ACHN (cell line): ENCODE measurements at places on chromosomes 1 and 21.
A peak's percentile ranks its signal among the peaks of the same experiment; 100 is the strongest.

GRCh38 chr21:33950431-33951079 is 35.0 kb upstream of the ATP5PO start:
- DNase-seq = no peak

GRCh38 chr1:92333668-92334067 is 34.8 kb downstream of the RPAP2 start:
- DNase-seq = no peak

- DNase-seq = no peak
Observed at GRCh38 chr1:116489231-116489697, 81.6 kb downstream of the CD58 start.

DNA sequence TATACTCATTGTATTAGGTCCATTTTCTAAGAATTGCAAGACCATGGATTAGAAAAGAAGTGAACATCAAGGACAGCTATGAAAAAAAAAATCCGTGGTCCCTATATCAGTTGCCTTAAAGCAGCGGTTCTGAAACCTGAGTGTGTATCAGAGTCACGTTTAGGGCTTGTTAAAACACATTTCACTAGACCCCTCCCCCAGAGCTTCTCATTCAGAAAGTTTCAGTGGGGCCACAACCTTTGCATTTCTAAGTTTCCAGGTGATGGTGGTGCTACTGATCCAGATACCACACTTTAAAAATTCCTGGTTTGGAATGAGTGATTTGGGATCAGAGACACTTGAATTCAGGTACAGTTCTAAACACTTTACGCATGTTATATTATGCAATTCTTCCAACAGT is 96.1 kb upstream of the PRMT6 start:
- DNase-seq = no peak

DNA sequence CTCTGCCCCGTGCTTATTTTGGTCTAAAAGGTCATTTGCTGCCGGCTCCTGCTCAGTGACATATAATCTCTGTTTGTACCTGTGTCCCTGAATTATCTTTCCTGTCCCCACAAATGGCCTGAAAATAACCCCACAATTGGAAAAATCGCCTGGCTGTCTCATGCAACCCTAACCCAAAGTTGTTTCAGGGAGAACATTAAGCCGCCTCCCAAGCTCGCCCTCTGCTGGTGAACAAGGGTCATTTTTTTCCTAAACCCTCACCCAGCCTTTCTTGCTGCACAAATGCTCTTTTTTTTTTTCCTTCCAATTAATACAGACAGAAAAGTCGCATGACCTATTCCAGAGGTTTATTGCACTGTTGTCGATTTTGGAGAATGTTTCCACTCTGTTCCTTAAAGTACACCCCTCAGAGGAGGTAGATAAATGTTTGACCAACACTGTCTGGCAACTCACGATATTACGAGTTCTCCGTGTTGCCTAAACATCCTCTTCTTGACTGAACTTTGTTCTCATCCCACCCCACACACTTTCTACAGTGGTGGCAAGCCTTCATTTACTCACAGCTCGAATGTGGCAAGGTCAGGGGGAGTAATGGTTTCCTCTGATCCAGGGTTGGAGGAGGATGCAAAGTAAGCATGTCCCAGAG is 148.7 kb downstream of the ZZZ3 start:
- DNase-seq = peak; percentile 56

DNA sequence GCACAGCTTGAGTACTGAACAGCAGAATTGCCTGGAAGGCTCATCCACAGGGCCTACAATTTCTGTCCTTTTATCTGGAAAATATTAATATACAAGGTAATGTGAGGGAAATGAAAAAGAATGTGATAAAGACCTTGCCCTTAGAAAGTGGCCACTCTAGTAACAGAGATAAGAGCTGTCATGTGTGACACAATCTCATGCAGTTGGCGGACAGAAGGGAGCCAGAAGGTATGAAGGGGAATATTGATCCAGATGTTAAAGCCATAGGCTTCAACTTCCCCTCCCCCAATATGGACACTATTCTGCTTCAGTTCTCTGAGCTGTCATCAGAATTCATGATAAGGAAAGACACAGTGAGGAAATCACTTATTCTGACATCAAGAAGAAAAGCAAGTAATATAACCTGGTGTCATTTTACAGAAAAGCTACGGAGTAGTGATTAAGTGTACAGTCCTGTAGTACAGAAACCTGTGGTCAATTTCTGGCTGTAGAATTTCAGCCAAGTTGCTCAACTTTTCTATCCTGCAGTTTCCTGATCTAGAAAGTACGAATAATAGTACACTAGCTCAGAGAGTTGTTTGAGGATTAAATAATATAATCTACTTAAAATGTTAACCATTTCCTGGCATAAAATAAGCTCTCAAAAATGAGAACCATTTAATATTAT is 572.1 kb downstream of the DPYD start:
- DNase-seq = no peak

DNA sequence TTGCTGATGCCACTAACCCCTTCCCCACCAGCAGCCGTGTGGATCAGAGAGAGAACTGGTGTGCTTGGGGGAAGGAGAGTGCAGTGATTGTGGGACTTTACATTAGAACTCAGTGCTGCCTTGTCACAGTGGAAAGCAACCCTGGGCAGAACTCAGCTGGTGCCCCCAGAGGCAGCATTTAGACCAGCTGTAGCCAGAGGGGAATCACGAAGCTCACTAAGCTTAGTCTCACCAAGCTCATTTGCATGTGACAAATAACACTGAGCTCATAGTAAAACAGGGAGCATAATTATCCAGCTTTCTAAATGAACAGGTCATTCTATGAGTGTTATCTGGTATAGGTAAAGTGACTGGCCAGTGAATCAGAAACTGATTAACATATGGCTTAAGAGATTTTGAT is 9.8 kb upstream of the SMAP2 start:
- DNase-seq = no peak

DNA sequence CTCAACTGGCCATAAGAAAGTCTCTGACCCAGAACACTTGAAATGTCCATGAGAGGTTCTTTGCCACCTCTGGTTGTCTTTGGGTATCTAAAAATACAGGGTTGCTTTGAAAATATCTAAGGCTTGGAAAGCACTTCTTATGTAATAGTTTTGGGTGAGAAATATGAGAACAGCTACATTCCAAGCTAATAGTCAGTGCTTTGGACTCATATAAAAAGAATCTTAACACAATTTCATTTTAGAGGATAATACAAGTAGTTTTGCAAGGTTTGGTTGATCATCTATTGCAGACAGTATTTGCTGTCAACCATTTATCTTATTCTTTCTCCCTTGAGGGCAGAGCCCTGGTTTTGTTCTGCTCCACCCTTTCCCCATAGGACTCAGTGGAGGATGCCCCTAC is 207.5 kb downstream of the KCNK2 start:
- DNase-seq = no peak

DNA sequence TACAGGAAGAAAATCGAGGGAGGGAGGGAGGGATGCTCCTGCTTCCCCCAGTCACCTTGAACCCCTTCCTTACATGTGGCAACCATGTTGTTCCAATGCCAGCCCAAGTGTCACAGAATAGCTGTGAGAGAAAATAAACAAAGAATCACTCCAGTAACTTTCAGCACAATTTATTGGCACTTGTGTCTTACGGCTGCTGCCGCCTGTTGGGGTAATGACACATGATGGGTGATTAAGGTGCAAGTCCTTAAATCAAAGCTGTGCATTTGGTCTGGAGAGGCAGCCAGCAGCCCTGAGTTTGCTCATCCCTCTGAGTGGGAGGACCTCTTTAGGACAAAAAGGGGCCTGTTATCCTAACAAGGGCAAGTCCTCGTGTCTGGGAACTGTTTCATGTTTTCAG is 377.7 kb downstream of the PCP4 start:
- DNase-seq = no peak

- no peak for DNase-seq
Observed at GRCh38 chr1:115660151-115660550, 18.4 kb downstream of the VANGL1 start.

- no peak for DNase-seq
Observed at GRCh38 chr1:172699111-172699510, 40.2 kb downstream of the FASLG start.

- DNase-seq = no peak
Observed at GRCh38 chr1:236870721-236871120, 75.6 kb downstream of the MTR start.

DNA sequence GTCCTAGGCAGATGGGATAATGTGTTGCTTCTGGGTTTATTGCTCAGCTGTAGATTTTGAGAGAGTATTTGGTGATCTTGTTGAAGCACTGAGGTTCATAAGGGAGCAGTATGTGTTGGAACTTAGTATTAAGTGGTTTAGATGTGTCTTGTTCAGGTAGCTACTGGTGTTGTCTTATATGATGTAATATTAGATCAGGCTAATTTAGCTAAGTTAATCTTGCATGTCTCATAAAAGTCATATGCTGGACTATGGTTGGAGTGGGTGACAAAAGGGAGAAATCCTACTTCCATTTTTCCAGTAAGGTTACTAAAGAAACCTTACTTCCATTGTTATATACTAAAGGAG is 196.4 kb downstream of the CLEC20A start:
- DNase-seq = no peak

DNA sequence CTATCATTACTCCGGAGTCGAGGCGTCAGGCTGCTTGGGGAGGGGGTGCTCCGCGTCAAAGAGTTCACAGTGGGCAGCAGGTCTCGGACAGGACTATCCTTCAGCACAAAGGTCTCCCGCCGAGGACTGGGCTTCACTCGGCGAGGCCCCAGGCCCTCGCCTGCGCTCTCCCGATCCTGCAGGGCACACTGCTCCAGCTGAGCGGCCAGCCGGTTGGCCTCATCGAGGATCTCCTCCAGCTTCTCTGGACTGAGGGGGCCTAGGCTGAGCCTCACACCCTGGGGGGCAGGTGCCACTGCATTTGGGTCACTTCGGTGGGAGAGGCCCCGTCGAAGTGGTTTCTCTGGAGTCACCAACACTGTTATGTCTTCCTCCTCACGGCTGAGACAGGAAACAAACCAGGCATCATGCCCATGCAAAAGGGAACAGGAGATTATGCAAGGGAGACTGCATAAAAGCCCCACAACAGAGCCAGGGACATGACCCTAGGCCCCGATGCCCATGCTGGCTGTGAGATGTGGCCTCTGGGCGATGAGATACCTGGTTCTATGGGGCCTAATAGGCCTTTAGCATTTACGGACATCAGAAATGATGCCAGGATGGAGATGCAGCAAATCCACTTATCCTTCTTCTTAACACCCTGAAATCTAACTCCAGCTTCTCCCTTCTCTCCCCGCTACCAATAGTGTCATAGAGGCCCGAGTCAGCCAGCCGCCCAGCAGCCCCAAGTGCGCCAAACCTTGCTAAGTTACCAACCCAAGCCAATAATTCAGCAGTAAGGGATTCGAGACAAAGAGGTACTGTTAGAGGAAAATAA is 1.1 kb downstream of the PSRC1 start:
- no peak for DNase-seq

- DNase-seq = no peak
Observed at GRCh38 chr1:182791281-182792179, 2.0 kb downstream of the NPL start.

- DNase-seq = peak; percentile 37
Observed at GRCh38 chr1:22978299-22978698, 5.6 kb upstream of the LACTBL1 start.

DNA sequence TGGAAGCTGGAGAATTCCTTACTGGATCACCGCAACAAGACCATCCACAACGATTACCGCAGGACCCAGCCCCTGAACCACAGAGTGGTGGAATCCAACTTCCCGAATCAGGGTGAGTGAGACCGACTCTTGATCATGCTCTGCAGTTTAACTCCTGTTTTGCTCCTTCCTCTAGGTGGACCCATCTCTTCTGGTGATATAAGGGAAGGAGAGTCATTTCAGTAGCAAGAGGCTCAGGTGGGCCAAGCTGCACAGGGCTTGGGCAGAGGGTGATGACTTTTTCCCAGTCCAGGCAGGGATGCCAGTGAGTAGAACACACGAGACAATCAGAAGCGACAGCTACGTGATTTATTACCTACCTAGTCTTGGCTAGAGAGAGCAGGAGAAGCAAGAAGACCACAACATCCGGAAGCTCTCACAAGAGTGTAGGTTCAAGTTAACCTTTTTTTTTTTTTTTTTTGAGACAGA is 25.2 kb downstream of the CA6 start:
- no peak for DNase-seq

DNA sequence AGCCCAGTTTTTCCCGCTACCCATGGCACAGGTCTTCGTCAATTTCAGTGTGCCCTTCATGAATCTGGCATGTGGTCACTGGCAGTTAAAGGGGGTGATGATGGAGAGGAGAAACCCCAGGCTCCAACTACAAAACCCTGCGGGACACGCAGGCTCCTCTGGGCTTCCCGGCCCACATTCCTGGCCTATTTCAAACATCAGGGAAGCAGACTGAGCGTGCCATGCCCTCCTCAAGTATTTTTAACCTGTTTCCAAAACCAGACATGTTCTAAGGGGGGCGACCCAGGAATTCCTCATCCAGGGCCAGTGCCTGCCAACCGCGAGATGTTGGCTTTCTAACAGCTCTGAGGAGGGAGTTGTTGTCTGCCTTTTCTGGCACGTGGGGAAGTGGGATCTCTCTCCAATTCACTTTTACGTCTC is 85.1 kb downstream of the CAPZB start:
- no peak for DNase-seq

- DNase-seq = no peak
Observed at GRCh38 chr1:193543259-193543658, 356.8 kb upstream of the B3GALT2 start.

DNA sequence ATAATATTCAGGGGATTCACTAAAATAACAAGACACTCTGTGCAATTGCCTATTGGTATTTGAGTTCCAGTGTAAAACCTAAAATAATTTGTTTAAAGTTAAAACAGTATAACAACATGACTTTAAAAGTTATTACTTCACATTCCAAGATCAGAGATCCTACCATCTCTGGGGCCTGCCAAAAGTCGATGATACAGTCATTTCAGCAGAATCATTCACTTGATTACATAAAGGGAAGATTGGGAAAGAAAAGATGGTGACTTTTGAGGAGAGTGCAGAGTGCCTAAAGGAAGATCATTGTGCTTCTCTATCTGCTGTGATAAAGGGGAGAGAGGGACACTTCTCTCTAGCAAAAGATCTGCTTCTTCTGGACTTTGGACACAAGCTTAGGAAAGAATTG is 784.4 kb upstream of the ADGRL4 start:
- DNase-seq = no peak

GRCh38 chr1:155012776-155013602 is 10.4 kb downstream of the ZBTB7B start:
- DNase-seq = no peak

GRCh38 chr1:162822391-162823200 is 32.1 kb downstream of the HSD17B7 start:
- DNase-seq = peak; percentile 37

GRCh38 chr1:71427066-71427465 is 346.2 kb upstream of the ZRANB2 start:
- DNase-seq = no peak
